ENCODE measurements at places on chromosomes 2 and 18. TPM values are rescaled to one million over a fixed set of nuclear protein-coding genes. Genes with fewer than 3 reads are reported as not detected.

RAD51AP2 gene
- not detected for total RNA-seq

REEP1 gene
- total RNA-seq: 9.7 TPM

PPP4R1 gene
- total RNA-seq: 220 TPM

ZNF521 gene
- total RNA-seq: 95.5 TPM

CYTIP gene
- total RNA-seq: 5.5 TPM

IGFBP5 gene
- 2,812 TPM for total RNA-seq

G6PC2 gene
- total RNA-seq: not detected

GGCX gene
- 29.4 TPM for total RNA-seq

EHBP1 gene
- 163 TPM for total RNA-seq

STPG4 gene
- not detected for total RNA-seq

ASB18 gene
- total RNA-seq: not detected

DSG4 gene
- total RNA-seq: not detected

LRP1B gene
- total RNA-seq: 0.79 TPM

DNAH7 gene
- 0.26 TPM for total RNA-seq

DRC1 gene
- 0.85 TPM for total RNA-seq

IL36G gene
- total RNA-seq: not detected

SERPINE2 gene
- total RNA-seq: 5.0 TPM

CNTNAP5 gene
- not detected for total RNA-seq

VWA3B gene
- not detected for total RNA-seq

LCT gene
- total RNA-seq: 0.07 TPM

LIMS3 gene
- 32.8 TPM for total RNA-seq

TTR gene
- total RNA-seq: not detected

ALPG gene
- total RNA-seq: not detected

NLRC4 gene
- total RNA-seq: 0.26 TPM

THAP4 gene
- total RNA-seq: 34.6 TPM

GRHL1 gene
- 2.8 TPM for total RNA-seq

COLEC12 gene
- 29.7 TPM for total RNA-seq

VWC2L gene
- not detected for total RNA-seq

LRP2 gene
- 0.35 TPM for total RNA-seq

ALLC gene
- total RNA-seq: not detected

CNOT9 gene
- 49.6 TPM for total RNA-seq

GTF2A1L gene
- 66.9 TPM for total RNA-seq

SOCS6 gene
- total RNA-seq: 19.0 TPM

PLGLB2 gene
- total RNA-seq: 8.2 TPM

SH3BP4 gene
- 28.4 TPM for total RNA-seq

LRATD1 gene
- 14.1 TPM for total RNA-seq

KCNJ3 gene
- total RNA-seq: not detected

ARHGAP28 gene
- 11.3 TPM for total RNA-seq

Measured in uterus (tissue), 4 donors.